ENCODE measurements at places on chromosomes 6 and 20. TPM values are rescaled to one million over a fixed set of nuclear protein-coding genes. Genes with fewer than 3 reads are reported as not detected.
A peak's percentile ranks its signal among the peaks of the same experiment; 100 is the strongest.

OSER1 gene
- 28.4 TPM for total RNA-seq

ESR1 gene
- total RNA-seq, result 0.17 TPM

TGM3 gene
- not detected for total RNA-seq

PLEKHG1 gene
- total RNA-seq, result 10.4 TPM

DZANK1 gene
- 1.7 TPM for total RNA-seq

CLPSL1 gene
- not detected for total RNA-seq

SCRT2 gene
- total RNA-seq, result not detected

BPIFB4 gene
- not detected for total RNA-seq

LPA gene
- not detected for total RNA-seq

FOXQ1 gene
- total RNA-seq, result 0.42 TPM

DNA sequence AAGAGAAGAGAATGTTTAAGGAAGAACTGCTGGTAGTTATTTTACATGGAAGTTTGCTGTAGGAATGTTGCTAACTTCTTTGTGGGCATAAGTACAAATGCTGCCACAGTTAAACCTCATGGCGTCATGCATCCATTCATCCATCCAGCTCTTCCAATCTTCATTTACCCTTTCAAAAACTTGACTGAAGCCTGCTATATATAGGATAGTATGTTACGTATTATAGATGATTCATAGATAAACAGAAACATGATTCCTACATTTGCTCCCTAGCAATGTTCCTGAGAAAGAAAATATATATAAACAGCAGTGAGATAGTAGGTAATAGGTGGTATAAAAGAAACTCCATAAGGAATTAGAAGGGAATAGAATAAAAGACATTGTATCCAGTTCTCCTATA is 93.7 kb downstream of the NDUFAF5 start:
- no peak for DNase-seq
- no peak overlapping the region for H3K4me3 ChIP-seq
- no peaks in the 10 kb centered on the region for H3K27me3 ChIP-seq
- H3K4me1 ChIP-seq, result no peaks in the 10 kb centered on the region
- no peaks in the 10 kb centered on the region for H3K36me3 ChIP-seq

DNA sequence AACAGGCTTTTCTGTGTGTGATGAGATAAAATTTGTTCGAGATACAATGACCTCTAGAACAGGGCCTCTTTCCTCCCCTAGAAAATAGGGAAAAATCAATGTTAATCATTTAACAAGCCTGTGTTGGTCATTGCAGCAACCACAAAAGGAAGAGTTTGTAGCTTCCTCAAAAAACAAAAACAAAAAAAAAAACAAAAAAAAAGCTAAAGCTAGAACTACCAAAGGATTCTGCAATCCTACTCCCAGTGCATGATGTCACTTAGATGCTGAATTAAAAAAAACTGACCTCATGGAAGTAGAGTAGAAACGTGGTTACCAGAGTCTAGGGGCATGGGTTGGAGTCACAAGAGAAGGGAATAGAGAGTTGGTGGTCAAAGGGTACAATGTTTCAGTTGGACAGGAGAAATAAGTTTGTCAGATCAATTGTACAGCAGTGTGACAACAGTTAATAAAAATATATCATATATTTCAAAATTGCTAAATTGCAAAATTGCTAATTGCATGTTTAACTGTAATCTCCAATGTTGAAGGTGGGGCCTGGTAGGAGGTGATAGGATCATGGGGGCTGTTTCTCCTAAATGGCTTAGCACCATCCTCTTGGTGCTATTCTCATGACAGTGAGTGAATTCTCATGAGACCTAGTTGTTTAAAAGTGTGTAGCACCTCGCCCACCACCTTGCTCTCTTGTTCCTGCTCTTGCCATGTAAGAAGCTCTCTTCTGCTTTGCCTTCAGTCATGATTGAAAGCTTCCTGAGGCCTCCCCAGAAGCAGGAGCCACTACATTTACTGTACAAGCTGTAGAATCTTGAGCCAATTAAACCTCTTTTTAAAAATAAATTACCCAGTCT is 163.4 kb upstream of the SIM1 start:
- H3K4me3 ChIP-seq, result no peak overlapping the region
- DNase-seq, result no peak
- peaks cover 5% of the 10 kb centered on the region for H3K4me1 ChIP-seq
- H3K27me3 ChIP-seq, result no peaks in the 10 kb centered on the region

DNA sequence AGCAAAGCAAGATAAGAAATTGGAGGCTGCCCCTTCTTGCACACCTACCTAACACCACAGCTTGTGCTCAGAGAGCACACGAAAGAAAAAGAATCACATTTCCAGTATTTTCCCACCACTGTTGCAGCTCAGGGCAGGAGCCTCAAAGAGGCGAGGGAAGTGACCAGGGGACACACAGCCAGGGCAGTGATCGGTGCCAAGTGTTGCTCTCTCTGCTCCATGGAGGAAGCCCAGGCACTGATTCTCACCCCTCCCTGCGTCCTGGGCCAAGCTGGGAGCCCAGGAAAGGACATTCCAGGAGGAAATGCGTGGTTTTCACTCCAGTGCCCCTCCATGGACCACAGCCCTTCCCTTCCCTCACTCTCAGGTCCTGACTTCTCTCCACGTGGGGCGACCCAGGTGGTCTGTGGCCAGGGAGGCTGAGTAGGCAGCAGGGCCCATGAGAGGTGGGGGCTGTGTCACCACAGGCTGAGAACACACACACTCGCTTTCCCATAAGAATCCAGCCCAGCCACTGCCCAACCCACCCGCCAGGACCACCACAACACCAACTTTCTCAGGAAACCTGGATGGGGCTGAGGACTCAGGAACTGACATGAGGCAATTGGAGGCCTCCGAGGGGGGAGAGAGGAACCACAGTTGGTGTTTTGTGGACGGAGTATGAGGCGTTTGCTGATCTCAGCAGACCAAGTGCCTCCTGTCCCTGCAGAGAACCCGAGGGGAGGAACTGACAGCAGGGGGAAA is 81.7 kb upstream of the MAFB start:
- H3K4me1 ChIP-seq, result no peaks in the 10 kb centered on the region
- no peak for DNase-seq
- no peak overlapping the region for H3K27ac ChIP-seq
- H3K36me3 ChIP-seq, result no peaks in the 10 kb centered on the region

DNA sequence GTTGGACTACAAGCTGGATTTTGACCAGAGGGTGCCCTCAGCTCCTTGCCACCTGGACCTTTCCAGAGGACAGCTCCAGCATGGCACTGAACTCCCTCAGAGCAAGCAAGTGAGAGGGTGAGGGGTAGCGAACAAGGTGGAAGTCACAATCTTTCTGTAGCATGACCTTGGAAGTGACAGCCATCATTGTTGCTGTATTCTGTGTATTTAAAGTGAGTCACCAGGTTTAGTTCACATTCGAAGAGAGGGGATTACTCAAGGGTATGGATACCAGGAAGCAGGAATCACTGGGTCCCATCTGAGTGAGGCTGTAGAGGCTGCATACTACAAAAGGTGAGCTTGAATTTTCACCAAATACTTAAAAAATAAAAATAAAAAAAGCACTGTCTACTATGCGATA is 280.0 kb upstream of the SPTLC3 start:
- no peaks in the 10 kb centered on the region for H3K27me3 ChIP-seq
- H3K4me1 ChIP-seq, result no peaks in the 10 kb centered on the region
- H3K4me3 ChIP-seq, result no peak overlapping the region

DNA sequence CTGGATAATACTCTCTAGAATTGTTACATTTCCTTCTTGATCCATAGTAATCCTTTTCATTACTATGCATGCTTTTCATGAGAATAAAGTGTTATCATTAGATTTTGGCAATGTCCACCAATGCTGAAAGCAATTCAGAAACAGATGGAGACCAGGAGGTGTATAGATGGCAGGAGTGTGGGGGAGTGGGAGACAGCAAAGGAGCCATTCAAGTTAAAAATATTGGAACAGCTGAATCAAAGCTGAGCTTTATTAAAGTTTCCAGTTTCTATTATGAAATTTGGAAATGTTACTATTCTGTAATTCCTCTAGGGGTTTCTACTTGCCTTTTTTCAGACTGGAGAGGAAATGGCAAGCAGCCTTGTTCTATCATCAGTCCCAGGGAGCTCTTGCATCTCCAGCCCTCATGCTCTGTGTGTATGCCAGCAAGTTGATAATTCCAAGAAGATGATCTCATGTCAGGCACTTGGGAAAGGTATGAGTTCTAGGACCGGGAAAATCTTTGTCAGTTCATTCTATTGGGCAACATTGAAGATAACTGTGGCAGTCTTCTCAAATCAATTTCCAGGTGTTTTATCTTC is 228.0 kb downstream of the CD109 start:
- H3K4me1 ChIP-seq, result no peaks in the 10 kb centered on the region
- H3K27ac ChIP-seq, result no peak overlapping the region
- no peak for DNase-seq
- no peak overlapping the region for H3K4me3 ChIP-seq

GRCh38 chr20:37305079-37305478 is 15.6 kb downstream of the MANBAL start:
- H3K4me3 ChIP-seq, result no peak overlapping the region
- no peak for DNase-seq
- H3K27me3 ChIP-seq, result no peaks in the 10 kb centered on the region
- H3K4me1 ChIP-seq, result no peaks in the 10 kb centered on the region
- peaks cover 46% of the 10 kb centered on the region for H3K36me3 ChIP-seq

- no peaks in the 10 kb centered on the region for H3K36me3 ChIP-seq
- H3K4me1 ChIP-seq, result no peaks in the 10 kb centered on the region
- H3K4me3 ChIP-seq, result no peak overlapping the region
- no peak for DNase-seq
Observed at GRCh38 chr6:96792561-96793190, 44.6 kb downstream of the GPR63 start.

DNA sequence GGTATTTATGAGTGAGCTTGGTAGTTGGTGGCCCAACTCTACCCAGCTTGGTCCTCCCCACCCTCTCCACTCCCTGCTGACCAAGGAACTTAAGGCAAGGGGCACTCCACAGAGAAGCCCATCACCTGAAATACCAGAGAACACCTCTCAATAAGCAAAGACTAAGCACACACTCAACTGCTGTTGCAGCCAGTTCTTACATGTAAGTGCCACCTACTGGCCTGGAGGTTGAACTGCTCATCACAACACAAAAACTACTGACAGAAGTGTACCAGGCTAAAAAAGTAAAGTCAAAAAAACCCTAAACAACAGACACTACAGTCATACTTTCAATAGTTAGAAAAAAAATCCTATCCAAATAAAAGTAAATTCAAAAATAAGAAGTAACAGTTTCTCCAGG is 146.2 kb downstream of the FAM83B start:
- H3K4me1 ChIP-seq, result peaks cover 13% of the 10 kb centered on the region
- no peak overlapping the region for H3K27ac ChIP-seq
- H3K27me3 ChIP-seq, result no peaks in the 10 kb centered on the region
- H3K36me3 ChIP-seq, result no peaks in the 10 kb centered on the region
- no peak overlapping the region for H3K4me3 ChIP-seq

DNA sequence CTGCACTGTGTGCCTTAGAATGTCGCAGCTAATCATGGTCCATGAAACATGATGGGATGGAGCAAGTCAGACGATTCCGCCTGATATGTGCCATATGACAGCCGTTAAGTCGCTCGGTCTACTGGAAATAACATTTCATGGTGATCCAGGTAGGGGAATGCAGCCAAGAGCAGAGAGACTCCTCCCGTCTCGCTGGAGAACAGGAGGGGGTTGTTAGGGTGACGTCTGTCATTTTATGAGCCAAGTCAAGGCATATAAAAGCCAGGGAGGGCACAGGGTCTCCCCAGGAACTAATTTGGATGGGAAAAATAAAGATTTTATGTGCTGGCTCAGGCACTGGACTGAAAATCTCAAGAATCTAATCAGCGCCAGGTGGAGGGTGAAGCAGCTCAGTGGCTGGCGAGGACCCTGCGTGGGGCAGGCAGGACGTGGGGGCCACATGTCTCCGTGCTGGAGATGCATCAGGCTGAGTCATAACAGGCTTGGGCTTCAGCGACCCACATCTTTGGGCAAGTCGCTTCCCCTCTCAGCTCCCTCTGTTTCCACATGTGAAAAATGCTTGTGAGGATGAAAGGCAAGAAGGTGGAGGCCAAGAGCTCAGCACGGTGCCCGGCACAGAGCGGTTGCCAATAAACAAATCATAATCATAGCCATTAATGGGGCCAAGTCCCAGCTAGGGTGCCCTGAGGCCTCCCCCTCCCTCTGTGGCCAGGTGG is 234.6 kb downstream of the ANKRD60 start:
- H3K36me3 ChIP-seq, result no peaks in the 10 kb centered on the region
- H3K27me3 ChIP-seq, result peaks cover 32% of the 10 kb centered on the region
- H3K4me3 ChIP-seq, result no peak overlapping the region
- no peak overlapping the region for H3K27ac ChIP-seq
- DNase-seq, result no peak
- H3K4me1 ChIP-seq, result peaks cover 8% of the 10 kb centered on the region

GRCh38 chr6:31042806-31043205 is 32.5 kb downstream of the MUC22 start:
- no peaks in the 10 kb centered on the region for H3K36me3 ChIP-seq
- no peaks in the 10 kb centered on the region for H3K27me3 ChIP-seq
- peak; percentile 74 for DNase-seq
- H3K4me1 ChIP-seq, result peaks cover 8% of the 10 kb centered on the region
- no peak overlapping the region for H3K4me3 ChIP-seq
- H3K27ac ChIP-seq, result no peak overlapping the region

DNA sequence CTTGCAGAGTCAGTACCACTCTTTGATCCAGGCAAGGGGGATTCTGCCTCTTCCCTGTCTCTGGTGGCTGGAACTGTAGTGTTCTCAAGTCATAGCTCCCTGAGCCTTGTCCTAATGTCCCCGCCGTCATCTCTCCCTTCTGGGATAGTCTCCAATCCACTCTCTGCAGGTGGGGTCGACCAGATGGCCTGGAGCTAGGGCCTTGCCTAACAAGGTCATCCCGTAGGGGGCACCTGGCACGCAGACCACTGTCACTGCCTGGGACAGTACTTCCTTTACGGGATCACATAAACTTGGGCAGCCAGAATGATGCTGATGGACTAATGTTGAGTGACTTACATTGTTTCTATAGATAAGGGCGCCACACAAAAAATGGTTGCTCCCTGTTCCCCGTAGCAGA is 118.9 kb upstream of the SLC22A23 start:
- no peak overlapping the region for H3K4me3 ChIP-seq
- no peaks in the 10 kb centered on the region for H3K27me3 ChIP-seq
- H3K36me3 ChIP-seq, result no peaks in the 10 kb centered on the region

DNA sequence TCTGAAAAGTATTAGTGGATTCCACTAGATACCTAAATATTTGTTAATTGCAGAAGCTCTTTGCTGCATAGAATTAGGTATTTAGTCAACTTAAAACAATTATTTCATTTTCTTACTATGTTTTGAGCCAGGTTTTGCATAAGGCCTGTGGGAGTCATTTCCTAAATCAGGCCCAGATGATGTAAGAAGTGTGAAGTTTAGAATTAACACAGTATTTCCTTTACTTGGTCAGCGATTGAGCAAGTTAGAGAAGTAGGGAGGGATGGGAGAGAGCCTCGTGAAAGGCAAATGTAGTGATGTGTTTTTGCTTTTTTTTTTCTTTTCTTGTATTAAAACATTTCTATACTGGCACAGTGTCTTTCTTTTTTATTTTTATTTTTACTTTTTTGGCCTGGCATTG is 711.1 kb downstream of the HDGFL1 start:
- no peak overlapping the region for H3K27ac ChIP-seq
- H3K4me3 ChIP-seq, result no peak overlapping the region
- DNase-seq, result no peak
- H3K36me3 ChIP-seq, result no peaks in the 10 kb centered on the region
- H3K4me1 ChIP-seq, result no peaks in the 10 kb centered on the region
- H3K27me3 ChIP-seq, result no peaks in the 10 kb centered on the region

Measured in HCT116 (cell line).